KG1 (cell line): ENCODE measurements at places on chromosomes 6 and 20.

GRCh38 chr6:109896341-109896740 is 81.8 kb upstream of the GPR6 start:
- DNase-seq = no peak

- no peak for DNase-seq
Measured at GRCh38 chr20:49479785-49480184, 2.7 kb downstream of the KCNB1 start.

DNA sequence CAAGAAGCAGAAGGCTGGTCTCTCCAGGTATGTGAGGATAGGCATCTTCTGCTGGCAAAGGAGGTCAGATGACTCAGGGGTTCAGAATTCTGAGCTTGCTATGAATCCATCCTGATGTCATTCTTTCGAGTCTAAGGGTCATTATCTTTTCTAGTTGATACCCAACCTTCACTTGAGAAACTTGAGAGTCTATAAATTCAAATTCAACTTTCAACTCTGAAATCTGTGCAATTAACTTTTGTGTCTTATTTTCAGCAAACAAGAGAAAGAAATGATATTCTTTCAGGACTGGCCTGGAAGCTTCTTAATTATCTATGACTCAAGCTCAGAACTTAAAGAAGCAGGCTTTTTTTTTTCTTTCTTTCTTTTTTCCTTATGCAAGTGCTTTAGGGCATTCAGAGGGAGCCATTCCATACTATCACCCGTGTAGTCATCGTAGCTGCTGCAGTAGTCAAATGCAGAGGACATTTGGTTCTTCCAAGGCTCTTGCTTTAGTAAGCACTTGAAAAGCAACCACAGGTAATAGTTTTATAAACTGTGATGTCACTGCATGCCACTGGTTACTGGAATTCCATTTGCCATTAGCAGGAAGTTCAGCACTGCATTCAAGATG is 93.0 kb downstream of the ADTRP start:
- DNase-seq = no peak

- DNase-seq = no peak
Measured at GRCh38 chr6:140001821-140002341, 627.4 kb upstream of the CITED2 start.

- no peak for DNase-seq
Measured at GRCh38 chr6:167097770-167098169, 25.1 kb upstream of the CCR6 start.

DNA sequence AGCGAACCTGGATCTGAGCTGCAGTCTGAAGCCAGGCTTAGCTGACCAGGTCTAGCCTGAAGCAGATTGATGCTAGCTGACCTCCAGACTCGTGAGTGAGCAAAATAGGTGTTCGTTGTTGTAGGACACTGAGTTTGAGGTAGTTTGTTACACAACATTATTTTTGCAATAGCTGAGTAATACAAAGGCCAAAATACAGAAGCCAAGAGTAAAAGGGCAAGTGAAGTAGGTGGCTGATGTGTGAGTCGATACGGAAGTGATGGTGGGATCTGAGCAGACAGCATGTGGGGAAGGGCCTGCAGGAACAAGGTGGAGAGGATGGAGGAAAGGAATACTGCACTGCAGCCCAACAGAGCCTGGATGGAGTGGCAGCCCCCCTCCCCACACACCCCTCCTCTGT is 8.5 kb upstream of the SPATS1 start:
- no peak for DNase-seq

DNA sequence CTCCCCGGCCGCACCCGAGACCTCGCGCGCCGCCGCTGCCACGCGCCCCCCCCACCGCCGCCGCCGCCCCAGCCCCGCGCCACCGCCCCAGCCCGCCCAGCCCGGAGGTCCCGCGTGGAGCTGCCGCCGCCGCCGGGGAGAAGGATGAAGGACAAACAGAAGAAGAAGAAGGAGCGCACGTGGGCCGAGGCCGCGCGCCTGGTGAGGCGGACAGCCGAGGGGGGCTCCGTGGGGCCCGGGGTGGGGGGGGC is 426 bp downstream of the ASXL1 start:
- DNase-seq = no peak

- DNase-seq = no peak
Measured at GRCh38 chr20:45080867-45081624, 19.9 kb downstream of the KCNS1 start.

- DNase-seq = no peak
Measured at GRCh38 chr20:62123450-62124118, 1.3 kb downstream of the LSM14B start.

- no peak for DNase-seq
Measured at GRCh38 chr6:75524322-75524972, 30.8 kb upstream of the FILIP1 start.

DNA sequence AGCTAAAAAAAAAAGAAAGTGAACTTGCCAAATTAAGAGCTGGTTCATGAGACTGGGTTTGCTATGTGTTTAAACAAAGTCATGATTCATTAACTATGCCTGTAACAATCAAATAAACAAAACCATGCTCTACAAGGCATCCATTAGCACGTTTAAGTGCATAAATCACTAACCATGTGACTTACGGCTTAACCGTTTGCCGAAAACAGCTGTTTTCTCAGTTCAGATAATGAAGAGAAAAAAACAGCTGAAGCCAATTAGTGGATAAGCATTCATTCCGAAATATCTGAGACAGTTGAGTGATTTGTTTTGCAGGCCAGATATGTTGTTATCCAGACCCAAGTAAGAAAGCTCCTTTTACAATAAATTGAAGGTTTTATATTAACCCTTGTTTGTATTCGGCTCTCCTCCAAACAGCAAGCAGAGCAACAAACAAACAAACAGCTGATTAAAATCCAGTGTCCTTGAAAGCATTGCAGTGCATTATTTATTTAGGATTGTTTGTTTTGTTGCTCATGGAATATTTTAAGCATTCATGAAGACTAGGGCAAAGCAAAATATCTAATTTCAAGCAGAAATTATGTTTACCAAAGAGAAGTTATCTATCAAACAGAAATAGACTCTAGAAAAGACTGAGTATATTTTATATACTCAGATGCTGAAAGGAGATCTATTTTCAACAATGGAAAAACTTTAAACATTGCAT is 343.5 kb downstream of the RFPL4B start:
- DNase-seq = no peak

DNA sequence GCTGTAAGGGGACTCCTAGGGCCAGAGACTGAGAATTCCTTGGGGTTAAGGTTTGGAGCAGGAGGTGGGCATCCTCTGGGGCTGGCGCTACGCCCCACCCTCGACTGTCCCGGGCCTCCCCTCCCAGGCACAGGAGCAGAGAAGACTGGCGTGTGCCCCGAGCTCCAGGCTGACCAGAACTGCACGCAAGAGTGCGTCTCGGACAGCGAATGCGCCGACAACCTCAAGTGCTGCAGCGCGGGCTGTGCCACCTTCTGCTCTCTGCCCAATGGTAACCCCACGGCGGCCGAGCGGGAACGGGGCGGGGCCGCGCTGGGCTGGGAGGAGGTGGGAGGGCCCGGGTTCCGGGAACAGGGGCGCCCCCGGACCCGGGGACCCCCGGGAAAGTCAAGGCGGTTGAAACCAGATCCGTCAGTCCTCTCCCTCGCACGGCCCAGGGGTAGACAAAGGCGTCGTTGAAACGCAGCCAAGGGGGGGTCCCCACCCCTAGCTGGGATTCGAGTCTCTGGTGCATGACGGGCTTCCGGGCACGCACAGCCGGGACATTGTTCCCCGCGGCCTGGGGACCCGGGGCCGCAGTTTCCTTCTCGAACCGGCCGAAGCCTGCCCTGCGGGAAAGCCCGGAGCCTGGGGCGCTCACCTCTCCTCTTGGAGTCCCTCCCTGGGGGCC is 844 bp downstream of the WFDC2 start:
- DNase-seq = no peak

GRCh38 chr6:113339209-113339608 is 517.9 kb upstream of the MARCKS start:
- no peak for DNase-seq
